ENCODE measurements at places on chromosomes 6 and 20.

DNA sequence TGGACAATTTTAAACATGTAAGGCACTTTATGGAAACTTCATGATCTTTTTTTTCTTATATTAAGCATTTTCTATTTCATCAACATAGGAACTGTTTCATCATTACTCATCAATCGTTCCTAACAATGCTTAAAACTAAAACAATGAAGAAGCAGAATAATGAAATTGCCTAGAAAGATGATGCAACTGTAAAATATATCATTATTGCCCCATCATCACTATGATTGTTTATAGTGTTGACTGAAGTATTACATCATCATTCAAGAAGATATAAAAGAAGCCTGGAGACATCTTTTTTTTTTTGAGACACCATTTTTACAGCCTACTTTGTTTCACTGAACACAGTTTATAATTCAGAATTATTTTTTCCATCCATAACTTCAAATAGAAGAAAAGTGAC is 147.2 kb downstream of the TRDN start:
- no peak for DNase-seq

GRCh38 chr20:17943343-17943742 is 25.3 kb downstream of the SNX5 start:
- DNase-seq: no peak

DNA sequence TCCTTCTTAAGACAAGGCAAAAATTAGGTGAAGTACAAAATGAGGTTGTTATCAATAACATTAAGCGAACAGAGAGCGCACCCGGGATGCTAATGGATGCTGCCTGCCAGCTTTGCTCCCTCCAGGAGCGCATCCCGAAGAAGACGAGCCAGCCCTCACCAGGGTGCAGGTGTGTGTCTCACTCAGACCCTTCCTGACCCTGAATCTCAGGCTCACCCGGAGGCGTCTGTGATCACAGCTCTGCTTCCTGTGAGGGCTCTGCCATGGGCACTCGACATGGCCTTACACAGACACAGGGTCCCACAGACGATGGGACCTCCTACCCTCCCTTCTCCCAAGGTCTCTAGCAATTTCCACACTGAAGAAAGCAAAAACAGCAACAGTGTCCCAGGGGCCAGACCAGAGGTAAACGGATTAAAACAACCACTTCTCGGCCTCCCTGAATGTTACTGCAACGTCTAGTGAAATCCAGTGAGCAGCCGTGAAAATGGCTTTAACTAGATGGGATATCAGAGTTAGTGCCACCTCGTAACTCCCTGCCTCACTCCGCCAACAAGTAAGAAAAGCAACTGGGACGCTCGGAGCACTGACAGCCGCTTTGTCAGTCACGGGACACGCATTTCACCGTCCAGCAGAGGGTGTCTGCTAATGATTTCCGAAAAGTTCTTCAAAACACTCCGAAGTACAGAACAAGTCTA is 11.7 kb downstream of the ZBTB46 start:
- no peak for DNase-seq

DNA sequence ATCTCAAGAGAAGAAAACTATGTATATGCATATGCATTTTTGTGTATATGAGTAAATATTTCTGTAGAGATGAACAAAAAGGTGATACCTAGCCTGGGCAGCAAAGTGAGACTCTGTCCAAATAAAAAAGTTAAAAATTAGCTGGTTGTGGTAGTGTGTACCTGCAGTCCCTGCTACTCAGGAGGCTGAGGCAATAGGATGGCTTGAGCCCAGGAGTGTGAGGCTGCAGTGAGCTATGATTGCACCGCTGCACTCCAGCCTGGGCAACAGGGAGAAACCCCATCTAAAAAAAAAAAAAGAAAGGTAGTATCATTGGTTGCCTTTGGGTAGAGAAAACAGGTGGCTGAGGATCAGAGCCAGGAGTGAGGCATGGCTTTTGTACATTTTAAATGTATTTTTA is 50.9 kb downstream of the KLHL31 start:
- no peak for DNase-seq

DNA sequence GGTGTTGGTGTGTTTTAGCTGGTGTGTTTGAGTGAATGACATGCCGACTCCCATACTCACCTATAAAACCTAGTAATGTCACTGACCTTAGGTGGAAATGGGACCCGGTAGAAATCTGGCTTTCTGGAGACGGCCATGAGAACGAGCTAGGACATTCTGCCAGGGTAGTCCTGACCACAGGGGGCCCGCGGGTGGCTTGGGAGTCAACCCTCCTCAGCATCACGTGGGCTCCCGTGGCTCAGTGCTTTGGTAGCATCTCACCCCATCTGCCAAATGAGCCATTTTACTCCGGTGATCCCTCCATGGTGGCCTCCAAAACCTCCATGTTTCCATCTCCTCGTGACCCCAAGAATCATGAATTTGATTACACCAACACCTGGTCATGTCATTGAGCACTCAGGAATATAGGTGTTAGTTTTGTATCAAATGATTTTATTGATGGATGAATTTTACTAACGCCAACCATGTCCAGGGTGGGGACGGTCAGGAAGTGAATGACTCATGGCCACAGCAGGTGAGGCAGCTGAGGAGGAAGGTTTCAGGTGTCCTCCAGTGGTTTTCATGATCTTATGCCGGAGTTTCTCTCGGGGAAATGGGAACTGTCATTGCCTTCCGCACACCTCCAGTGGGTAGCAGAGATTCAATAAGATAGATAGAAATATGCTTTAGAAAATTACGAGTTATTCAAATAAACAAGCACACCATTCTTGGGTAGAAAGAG is 195.0 kb downstream of the SYNDIG1 start:
- no peak for DNase-seq

DNA sequence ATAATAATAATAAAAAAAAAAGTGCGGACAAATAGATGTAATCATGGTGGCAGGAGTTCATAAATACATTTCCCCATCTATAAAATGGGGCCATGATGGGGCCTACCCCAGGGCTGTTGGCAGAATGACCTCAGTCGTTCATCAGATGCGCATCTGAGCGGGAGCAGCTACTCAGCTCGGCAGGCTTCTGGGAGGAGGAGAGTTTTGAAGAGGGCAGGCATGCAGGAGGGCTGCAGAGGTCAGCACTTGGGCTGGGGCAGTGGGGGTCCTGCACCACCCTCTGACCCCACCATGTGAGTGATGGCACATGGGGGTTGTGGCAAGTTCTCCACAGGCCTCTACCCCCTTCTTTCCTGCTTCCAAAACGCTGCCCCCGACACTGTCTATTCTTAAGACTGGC is 373.5 kb downstream of the ZFAND3 start:
- no peak for DNase-seq

DNA sequence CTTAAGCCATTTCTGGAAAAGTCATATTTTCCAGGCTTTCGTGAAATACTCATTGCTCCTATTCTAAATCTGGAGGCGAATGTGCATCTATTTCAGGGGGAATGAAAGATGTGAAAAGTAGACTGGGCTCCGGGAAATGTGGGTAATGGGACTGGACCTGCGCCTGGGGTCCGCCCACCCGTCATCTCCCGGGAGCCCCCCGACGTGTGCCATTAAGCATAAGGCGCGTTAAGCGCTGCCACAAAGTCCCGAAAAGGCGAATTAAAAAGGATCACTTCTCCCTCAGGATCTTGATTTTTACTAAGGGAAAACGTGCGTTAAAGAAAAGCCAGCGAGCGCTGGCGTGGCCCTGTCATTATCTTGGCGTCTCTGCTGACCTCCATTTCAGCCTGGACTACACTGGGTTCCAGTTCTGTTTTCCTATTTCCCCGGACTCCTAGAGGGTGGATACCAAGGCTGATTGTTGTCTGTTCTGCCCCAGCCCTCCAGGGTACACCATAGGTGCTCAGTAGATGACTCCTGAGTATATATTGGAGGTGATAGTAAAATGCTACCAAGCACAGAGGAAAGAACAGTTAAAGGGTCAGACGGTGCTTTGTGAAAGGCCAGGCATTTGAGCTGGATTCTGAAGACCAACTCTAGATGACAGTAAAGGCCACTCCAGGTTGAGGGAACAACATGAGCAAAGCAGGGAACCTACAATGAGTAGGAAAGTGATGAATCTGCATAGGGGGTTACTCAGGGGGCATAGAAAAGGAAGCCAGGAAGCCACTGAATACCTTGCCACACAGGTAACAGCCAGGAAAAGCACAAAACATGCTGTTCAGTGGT is 89.2 kb upstream of the ARID1B start:
- DNase-seq: no peak

DNA sequence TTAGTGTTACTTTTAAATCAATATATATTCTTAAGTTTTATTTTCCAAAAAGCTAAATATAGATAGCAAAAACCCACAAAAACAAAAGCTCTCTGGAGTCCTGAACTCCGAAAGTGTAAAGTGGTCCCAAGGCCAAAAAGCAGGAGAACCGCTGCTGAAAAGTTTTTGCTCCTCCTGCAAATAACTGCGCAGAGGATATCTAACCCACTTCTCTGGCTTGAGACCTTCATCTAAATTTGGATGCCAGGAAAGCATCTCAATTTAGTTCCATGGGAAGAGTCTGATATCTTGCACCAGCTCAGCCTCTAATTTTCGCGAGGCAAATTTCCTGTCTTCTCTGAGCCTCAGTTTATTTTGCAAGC is 523 bp downstream of the MRPS10 start:
- DNase-seq: no peak

DNA sequence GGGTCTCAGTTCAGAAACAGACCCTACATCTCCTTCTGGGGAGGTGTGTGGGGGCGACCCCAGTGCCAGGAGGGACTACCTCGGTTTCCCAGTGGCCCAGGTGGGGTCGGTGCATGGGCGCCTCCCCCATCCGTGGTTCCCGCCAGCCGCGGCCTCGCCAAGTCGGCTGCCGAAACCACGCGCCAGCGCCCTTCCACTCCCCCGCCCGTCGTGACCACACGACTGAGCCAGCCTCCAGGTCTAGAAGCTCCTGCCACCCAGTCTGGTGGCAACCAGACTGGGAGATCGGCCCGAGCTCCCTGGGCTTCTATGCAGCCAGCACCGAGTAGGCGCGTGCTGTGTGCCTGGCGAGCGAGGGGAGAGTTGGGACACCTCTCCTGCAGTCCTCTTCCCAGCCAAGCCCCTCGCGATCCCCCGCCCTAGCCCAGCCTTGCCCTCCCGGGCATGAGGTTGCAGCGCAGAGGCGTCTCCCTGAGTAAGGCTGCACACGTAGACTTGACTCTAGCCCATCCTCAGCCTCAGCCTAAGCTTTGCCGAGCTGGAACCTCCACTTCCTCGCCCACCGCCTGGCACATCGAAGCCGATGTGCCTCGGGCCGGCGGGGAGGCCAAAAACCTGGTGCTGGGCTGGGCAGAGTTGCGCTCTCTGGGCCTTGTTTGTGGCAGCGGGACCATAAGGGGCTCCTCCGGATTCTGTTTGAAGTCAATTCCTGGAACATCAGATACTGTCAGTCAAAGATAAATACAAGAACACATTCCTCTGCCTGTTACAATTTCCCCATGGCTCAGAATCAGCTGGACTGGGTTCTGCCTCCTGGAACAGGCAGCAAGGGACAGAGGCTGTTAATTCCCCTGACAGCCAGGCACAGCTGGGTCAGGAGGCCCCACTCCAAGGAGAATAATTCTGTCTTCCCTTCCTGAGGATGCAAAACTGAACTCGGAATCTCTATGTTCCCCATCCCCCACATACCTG is 1.5 kb upstream of the CPNE5 start:
- no peak for DNase-seq

- no peak for DNase-seq
Measured at GRCh38 chr20:2729251-2729713, 36.7 kb downstream of the EBF4 start.

DNA sequence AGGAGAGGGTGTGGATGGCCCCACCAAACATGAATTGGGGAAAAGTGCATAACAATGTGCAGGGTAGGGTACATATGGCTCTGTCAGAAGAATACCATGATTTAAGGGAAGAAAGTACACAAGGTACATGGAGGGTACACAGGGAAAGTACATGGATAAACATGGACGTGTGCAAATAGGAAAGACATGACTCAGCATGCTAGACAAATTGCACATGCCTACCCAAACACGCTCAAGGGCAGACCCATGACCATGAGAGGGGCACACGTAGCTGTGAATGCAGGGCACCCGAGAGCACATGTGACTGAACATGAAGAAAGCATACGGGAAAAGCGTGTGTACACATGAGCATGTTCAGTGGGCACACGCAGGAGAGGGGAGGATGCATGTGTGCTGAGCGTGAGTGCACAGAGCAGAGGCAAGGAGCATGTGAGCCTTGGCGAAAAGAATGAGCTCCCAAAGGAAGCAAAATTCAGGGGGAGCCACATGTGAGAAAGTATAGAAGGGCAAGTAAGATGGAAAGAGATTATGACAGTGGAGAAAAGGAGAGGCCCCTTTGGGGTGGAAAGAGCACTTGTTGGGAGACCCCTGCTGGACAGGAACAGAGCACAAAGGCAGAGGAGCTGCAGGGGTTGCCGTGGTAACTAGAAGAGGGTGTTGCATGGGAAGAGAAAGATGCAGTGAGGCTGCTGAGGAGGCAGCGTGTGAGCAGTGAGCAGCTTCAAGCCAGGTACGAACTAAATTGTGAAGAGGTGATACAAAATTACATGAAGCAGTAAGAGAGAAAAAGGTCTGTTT is 17.8 kb downstream of the OR2H2 start:
- no peak for DNase-seq
